ENCODE measurements at places on chromosomes 4 and X.

- no peak for DNase-seq
Measured at GRCh38 chrX:21926116-21926515, 14.4 kb upstream of the SMS start.

DNA sequence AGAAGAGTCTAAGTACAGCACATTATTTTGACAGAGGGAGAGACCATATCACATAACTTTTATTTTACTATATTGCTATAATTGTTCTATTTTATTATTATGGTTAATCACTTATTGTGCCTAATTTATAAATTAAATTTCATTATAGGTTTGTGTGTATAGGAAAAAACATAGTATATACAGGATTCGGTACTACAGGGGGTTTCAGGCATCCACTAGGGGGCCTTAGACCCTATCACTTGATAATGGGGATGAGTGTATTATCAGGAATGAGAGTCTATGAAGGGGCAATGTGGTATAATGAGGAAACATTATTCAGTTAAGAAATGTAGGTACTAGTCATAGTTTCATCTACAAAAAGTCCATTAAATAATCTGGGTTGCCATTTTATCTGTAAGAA lies 833.1 kb downstream of the C4orf33 start:
- no peak for DNase-seq

GRCh38 chr4:174815282-174815681 lies 13.8 kb downstream of the GLRA3 start:
- DNase-seq: no peak

GRCh38 chrX:63765712-63766111 lies 19.3 kb downstream of the ARHGEF9 start:
- no peak for DNase-seq

- DNase-seq: no peak
Measured at GRCh38 chrX:15430076-15430475, 45.9 kb upstream of the VEGFD start.

- no peak for DNase-seq
Measured at GRCh38 chr4:98685225-98686042, 27.0 kb upstream of the TSPAN5 start.

- no peak for DNase-seq
Measured at GRCh38 chr4:6200922-6201362, 593 bp upstream of the JAKMIP1 start.

- DNase-seq: no peak
Measured at GRCh38 chrX:134604701-134605311, 53.5 kb downstream of the PLAC1 start.

GRCh38 chr4:13910556-13910955 lies 283.0 kb upstream of the BOD1L1 start:
- DNase-seq: no peak

DNA sequence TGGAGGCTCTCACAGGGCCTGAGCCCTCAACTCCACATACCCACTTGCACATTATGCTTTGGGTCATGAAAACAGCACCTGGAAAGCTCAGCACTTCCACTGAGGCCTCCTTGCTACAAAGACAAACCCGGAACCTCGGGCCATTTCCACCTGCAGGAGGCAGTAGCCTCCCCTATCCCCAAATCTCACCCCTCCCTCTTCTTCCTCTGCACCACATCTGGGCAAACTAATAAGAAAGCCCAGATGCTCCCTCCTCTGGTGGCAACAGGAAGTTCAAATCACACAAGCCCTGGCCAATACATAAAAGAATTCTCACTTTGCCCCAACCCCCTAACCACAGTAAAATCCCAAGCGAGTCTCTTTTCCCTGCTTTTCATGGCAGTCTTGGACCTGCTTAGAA lies 136.4 kb downstream of the MAPK10 start:
- DNase-seq: no peak

DNA sequence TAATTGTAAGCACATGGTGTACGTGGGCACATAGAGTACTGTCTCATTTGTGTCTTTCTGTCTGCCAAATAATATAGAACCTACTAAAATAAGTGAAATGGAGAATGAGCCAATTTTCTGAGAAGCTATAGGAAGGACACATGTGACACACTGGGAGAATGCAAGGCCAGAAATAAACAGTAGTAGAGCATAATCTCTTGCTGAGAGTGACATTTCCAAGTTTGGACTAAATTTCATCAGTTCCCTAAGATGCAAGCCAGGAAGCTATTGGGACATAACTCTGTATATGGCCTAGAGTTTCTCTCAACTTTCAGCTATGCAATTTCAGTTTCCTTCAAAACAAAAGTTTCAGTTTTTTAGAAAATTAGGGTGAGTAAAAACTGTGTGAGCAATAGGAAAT lies 638.7 kb downstream of the PCDH18 start:
- no peak for DNase-seq

GRCh38 chr4:17066236-17066635 lies 167.8 kb upstream of the LDB2 start:
- no peak for DNase-seq

Data from mesothelial cell of epicardium (in vitro differentiated cells).